ENCODE measurements at places on chromosomes 2 and 18. TPM values are rescaled to one million over a fixed set of nuclear protein-coding genes. Genes with fewer than 3 reads are reported as not detected.

DGUOK gene
- 58.1 TPM for total RNA-seq

REG1B gene
- not detected for total RNA-seq

C2orf78 gene
- total RNA-seq: not detected

PRR30 gene
- not detected for total RNA-seq

NLRC4 gene
- total RNA-seq: not detected

GALNT1 gene
- total RNA-seq: 255 TPM

GPBAR1 gene
- total RNA-seq: 0.26 TPM

RAX gene
- total RNA-seq: not detected

ANKRD53 gene
- total RNA-seq: 1.8 TPM

STON1 gene
- 9.6 TPM for total RNA-seq

C1QL2 gene
- total RNA-seq: not detected

SH3RF3 gene
- total RNA-seq: 58.8 TPM

ATF2 gene
- total RNA-seq: 61.0 TPM

CRYGD gene
- total RNA-seq: not detected

PDE1A gene
- 0.69 TPM for total RNA-seq

TEX44 gene
- total RNA-seq: not detected

PPIG gene
- 34.6 TPM for total RNA-seq

CTAGE1 gene
- total RNA-seq: 0.12 TPM

BBS5 gene
- 9.7 TPM for total RNA-seq
